ENCODE measurements at places on chromosomes 6 and 20. TPM values are rescaled to one million over a fixed set of nuclear protein-coding genes. Genes with fewer than 3 reads are reported as not detected.

Gene SPATA2
- 5.9 TPM for total RNA-seq

Gene LST1
- not detected for total RNA-seq

Gene RNF144B
- 2.2 TPM for total RNA-seq

Gene C20orf141
- total RNA-seq, result not detected

Gene VGLL2
- not detected for total RNA-seq

Gene SEL1L2
- total RNA-seq, result not detected

Gene CASS4
- 0.13 TPM for total RNA-seq

Gene BPIFB2
- total RNA-seq, result 0.52 TPM

Gene PNRC1
- 159 TPM for total RNA-seq

Gene RNASET2
- total RNA-seq, result 144 TPM

Gene TCF15
- total RNA-seq, result not detected

Gene SDCBP2
- total RNA-seq, result 57.2 TPM

Gene BHLHE23
- not detected for total RNA-seq

Gene CST7
- not detected for total RNA-seq

Gene BTN1A1
- 0.60 TPM for total RNA-seq

Gene SRSF6
- total RNA-seq, result 90.7 TPM

Gene LY6G5C
- total RNA-seq, result 0.32 TPM

Gene KCNK17
- total RNA-seq, result not detected

Gene SLC26A8
- not detected for total RNA-seq

Gene SPEF1
- total RNA-seq, result not detected

Gene PDYN
- total RNA-seq, result not detected

Gene SPATS1
- total RNA-seq, result not detected

Gene SRMS
- total RNA-seq, result not detected

Gene C20orf202
- 1.4 TPM for total RNA-seq

Gene MUCL3
- total RNA-seq, result 0.13 TPM

Gene OLIG3
- not detected for total RNA-seq
